ENCODE measurements at places on chromosomes 1 and 21.

DNA sequence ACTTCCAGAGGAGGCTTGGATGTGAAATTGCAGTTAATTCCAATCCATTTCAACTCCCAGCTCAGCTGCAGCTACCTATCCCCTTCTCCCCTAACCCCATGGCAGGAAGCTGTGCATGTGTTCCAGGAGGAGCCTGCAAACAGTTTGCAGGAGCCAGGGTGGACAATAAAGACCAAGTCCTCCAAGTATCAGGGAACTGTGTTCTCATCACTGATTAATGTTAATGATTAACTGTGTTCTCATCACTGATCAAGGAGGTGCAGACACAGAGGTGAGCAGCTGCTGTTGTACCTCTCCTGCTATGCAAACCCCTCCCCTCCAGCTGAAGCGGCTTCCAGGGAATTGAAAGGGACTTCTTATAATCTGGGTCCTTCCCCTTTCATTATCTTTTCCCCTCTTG, 19.2 kb downstream of the CLDN19 start:
- DNase-seq, result no peak

DNA sequence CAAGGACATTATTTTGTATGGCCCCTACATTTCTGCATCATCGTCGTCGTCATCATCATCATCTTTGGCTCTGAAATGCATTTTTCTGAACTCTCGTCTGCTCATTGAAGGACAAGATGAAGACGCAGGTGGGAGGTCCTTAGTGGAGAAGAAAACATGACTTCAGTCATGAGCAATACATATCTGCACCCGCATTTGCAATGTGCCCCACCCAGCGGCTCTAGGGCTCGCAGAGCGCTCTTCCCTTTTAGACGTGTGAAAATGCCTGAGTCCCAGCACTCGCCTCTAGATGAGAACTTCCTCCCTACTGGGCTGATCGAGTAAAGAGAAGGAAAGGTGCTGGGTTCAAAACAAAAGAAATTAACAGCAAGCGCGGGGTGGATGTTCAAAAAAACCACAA, 10.1 kb downstream of the C1orf174 start:
- no peak for DNase-seq

GRCh38 chr1:155691992-155692528, 3.2 kb downstream of the DAP3 start:
- no peak for DNase-seq

DNA sequence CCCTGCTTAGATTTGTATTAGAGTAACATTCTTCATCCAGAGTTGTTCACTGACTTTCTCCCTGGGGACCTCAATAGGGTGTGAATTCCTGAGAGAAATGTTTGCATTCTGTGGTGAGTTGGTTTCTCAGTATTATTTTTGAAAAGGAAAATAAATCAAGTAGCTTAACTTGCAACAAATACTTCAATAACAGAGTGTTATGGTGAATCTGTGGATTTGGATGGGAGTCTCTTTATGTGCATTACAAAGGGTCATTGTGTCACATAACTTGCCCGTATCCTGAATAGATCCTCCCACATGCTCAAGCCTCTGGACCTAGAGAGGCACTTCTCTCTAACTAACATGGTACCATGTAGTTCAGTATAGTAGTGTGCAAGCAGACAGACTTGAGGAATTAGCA, 68.4 kb upstream of the IPO9 start:
- DNase-seq, result no peak

GRCh38 chr1:154759196-154759595, 110.9 kb downstream of the KCNN3 start:
- no peak for DNase-seq

DNA sequence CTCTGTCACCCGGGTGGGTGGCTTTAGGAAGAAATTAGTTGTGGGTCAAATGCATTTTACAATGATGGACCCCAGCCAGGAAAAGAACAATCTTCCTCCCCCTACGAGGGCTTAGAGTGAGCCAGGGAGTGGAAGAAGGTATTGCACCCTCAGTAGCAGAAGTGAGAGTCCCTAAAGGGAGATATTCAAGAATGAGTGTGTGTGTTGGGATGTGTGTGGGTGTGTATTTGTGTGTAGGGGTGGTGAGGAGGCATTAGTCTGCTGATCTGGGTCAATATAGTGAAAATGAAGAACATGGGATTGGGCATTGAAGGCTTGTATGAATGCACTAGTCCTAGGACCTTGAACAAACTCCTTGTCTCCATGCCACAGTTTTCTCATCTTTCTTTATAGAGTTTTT, 85.2 kb upstream of the RUNX1 start:
- no peak for DNase-seq

DNA sequence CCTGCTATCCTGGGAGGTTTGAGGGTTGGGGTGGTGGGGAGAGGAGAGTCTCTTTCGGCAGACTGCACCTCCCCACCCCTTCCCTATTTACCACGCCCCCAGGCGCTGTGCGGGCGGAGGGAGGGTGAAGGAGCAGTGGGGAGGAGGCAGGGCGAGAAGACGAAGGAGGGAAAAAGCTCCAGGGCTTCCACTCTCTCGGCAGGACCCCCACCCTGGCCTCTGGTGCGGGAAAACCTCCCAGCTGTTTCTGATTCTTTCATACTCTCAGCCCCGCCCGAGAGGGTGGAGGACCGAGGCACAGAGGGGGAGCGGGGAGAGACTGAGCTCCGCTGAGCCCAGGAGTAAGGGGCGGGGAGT, 866 bp upstream of the WNT2B start:
- no peak for DNase-seq

DNA sequence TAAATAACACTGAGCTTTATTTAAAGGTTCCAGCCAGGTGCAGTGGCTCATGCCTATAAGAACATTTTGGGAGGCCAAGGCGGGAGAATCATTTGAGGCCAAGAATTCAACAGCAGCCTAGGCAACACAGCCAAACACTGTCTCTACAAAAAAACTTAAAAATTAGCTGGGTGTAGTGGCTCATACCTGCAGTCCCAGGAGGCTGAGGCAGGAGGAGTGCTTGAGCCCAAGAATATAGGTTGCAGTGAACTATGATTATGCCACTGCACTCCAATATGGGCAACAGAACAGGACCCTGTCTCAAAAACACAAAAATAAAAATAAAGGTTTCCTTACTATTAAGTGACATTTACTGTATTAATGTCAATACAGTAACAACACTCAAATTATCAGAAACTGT, 2.1 kb downstream of the TAF12 start:
- DNase-seq, result no peak

Data from activated CD4-positive, CD25-positive, alpha-beta regulatory T cell treated with anti-CD3 and anti-CD28 coated beads, Interleukin-2, amount 50 U/mL, for 16 hours (primary cell).